ENCODE measurements at places on chromosomes 3 and 15.

GRCh38 chr15:32936283-32936918 lies 218.6 kb downstream of the GREM1 start:
- no peak for DNase-seq

- DNase-seq = no peak
Measured at GRCh38 chr15:69610277-69610676, 157.7 kb downstream of the RPLP1 start.

DNA sequence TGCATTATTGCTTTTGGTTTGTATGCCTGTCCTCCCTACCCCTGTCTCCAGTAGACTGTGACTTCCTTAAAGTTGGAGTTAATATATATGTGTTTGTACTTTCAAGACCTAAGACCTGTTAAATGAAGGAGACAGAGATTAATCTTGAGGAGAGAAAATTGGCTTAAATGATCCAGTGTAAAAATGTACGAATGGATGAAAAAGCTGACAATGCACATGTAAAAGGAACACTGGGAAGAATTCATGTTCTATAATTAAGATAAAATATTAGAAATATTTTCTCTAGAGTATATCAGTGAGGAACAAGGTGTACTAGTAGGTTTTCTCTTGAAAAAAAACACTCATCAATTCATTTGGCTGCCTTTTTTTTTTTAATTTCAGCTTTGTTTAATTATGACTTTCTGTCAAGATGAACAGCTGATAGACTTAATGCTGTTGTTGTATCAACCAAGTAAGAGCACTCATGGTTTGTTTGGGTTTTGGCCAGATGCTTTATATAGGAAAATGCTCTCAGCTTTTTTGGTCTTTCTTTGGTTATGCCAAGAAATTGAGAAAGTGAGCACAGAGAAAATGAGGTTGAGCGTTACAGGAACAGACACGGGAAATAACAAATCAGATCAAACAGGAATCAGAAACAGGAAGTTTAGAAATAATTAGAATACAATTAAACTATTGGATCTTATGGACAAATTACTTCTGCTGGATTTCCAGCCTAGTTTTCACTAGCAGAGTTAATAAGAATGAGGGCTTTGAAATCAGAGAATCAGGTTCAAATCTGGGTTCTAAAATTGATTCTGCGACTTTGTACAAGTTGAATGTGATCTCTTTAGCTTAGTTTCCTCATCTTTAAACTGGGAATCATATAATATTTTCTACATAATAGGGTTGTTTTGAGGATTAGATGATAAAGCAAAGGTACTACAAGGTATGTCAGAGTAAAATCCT lies 38.3 kb upstream of the AADAC start:
- DNase-seq = no peak

GRCh38 chr3:160671231-160671630 lies 5.7 kb upstream of the ARL14 start:
- DNase-seq = no peak

DNA sequence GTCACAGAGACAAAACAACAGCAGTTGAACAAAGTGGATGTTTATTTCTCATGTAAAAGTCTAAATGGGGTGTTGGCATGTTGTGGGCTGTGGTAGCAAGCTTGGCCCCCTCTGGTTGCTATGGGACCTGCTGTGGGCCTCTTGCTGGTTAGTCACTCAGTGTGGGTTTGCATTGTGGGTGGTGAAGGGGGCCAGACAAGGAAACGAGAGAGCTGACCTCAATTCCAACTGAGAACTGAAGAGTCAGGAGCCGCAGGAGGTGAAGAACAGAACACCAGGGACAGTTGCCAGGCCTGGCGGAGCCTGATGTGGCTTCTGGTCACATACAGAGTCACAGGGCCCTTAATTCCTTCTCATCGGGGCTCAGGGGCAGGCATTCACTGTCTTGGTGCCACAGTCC lies 1.9 kb upstream of the ADPGK start:
- no peak for DNase-seq

DNA sequence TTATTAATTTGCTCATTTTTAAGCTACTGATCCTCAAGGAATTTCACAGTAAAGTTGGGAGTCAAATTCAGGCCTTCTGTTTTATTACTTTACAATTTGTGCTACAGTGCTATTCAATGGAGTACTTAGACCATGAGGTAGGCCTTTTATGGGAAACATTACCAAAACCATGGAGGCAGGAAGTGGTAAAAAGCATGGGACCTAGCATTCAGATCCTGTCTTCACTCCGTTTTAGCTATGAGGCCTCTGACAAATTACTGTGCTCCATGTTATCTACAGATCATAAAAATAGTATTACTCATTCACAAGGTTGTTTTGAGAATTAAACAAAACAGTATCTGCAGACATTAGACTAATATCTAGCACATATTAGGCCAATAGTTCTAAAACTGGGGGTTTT lies 140.6 kb upstream of the SLITRK3 start:
- no peak for DNase-seq

DNA sequence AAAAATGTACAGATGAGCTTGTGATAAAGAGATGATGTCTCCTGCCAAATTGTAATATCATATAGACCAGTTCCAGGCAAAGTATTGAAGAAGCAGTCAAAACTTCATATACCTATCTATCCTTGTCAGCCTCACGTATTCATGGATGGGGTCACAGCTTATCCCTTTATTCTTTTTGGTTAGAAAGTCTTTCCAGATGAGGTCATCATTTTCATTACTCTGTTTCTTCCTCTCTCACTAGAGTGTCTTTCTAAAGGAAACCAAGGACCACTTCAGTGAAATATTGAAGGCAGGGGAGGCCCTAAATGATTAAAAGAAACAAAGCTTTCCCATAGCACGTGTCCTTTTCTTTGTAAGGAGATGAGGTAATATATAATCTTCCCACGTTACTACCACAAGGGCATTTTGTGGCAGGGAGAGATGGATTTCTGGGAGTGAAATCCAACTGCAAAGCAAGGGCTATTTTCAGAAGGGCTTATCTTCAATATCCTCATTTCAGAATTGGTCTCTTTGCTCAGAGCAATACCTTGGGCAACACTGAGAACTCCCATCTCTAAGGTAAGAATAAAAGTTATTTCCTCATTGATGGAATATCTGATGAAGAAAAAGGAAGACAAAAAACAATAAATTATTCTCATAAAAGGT lies 260.2 kb downstream of the TIGIT start:
- DNase-seq = no peak

DNA sequence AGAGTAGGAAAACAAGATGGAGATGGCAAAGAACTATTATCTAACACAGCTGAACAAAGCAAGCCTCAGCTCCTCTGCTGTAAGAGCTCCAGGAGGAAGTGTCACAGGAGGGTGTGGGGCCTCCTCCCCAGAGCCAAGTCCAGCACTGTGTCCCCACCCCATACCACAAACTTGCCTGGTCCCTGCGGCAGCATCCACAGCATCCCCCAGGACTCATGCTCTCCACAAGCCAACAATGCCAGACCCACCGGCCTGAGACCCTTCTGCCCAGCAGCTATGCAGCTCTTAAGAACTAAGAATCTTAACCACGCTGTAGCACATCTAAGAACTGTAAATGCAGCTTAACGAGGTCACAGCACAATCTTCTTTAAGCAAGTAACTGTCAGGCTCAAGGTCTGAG lies 9.1 kb downstream of the RBM15B start:
- DNase-seq = no peak

DNA sequence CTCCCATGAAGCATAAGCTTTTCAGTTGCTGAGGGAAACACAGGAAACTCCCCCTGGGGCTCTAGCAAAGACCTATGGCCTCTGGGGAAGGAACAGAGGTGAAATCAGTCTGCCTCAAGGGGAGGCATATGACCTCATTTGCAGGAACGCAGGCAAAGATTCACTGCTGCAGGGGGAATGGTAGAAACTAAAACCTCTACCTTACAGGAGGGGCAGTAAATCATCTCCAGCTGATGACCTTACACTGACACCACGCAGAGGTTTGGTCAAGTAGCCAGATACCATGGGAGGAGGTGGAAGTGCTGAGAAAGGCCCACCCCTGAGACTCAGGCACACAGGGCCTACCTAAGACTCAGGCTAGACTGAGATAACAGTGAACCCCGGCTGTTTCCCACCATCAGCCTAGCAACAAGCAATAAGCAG lies 81.1 kb downstream of the RAD18 start:
- DNase-seq = no peak

DNA sequence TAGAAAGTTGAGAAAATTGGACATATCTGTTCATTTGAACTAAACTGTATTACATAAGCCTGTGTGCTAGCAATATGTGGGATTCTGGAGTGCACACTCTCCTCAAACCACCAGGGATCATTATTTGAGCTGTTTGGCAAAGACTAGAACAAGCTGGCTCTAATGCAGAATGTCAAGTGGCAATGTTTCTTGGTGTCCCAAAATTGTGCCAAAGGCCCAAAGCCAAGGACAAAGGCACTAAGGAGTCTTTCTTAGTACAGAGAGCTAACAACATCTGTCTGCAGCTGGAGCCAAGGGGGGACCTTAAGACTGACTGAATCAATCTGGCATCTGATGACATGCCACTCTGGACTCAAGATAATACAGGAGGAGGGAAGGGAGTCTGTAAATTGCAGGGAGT lies 76.7 kb upstream of the STRIT1 start:
- no peak for DNase-seq

DNA sequence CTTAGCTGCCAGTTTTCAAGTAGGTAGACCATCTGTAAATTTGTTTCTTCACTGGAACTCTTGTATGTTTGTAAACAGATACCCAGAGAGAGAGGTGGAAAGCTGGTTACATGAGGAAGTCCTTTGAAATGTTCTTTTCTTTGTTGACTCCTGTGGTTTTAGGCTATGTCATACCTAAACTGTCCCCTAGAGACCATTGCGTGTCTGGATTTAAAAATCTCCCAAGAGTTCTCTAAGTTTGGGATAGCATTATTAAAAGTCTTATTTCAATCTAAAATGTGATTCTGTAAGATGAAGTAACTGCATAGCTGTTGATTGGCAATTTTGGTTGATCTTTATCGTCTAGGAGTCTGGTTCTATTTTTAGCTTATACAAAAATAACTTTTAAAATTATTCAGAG lies 127.2 kb downstream of the GHSR start:
- no peak for DNase-seq

DNA sequence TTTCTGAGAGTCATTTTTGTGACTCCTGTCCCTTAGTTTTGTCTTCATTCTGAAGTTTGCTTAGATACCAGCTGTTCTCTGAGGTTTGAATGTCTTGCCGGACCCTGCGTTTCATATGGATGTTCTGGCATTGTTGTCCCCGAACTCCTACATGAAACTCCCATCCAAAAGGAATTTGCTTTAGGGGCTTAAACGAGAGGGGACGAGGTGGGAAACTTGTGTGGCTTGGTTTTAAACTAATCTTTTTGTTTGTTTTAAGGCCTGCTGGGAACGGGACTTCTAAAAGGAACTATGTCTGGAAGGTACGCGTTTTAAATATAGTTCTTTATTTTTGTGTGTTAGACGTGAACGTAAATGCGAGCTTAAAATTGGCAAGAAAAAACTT lies 679 bp downstream of the RPL35A start:
- no peak for DNase-seq

DNA sequence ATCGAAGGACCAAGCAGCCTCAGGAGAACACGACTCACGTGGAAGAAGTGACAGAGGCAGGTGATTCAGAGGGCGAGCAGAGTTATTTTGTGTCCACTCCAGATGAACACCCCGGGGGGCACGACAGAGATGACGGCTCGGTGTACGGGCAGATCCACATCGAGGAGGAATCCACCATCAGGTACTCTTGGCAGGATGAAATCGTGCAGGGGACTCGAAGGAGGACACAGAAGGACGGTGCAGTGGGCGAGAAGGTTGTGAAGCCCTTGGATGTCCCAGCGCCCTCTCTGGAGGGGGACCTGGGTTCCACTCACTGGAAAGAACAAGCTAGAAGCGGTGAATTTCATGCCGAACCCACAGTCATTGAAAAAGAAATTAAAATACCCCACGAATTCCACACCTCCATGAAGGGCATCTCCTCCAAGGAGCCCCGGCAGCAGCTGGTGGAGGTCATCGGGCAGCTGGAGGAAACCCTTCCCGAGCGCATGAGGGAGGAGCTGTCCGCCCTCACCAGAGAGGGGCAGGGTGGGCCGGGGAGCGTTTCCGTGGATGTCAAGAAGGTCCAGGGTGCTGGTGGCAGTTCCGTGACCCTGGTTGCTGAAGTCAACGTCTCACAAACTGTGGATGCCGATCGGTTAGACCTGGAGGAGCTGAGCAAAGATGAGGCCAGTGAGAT lies 26.0 kb downstream of the SYNM start:
- no peak for DNase-seq

DNA sequence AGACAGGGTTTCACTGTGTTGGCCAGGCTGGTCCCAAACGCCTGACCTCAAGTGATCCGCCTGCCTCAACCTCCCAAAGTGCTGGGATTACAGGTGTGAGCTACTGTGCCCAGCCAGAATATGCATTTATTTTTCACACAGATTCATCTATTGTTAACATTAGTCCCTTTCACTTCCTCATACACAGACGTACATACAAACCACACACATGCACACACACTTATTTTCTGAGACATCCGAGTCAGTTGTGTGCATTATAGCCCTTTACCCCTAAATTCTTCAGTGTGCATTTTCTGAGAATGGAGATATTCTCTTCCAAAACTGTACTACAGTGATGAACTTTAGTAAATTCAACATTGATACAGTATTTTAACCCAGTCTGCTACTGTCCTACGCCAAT lies 15.0 kb upstream of the MEX3B start:
- no peak for DNase-seq

DNA sequence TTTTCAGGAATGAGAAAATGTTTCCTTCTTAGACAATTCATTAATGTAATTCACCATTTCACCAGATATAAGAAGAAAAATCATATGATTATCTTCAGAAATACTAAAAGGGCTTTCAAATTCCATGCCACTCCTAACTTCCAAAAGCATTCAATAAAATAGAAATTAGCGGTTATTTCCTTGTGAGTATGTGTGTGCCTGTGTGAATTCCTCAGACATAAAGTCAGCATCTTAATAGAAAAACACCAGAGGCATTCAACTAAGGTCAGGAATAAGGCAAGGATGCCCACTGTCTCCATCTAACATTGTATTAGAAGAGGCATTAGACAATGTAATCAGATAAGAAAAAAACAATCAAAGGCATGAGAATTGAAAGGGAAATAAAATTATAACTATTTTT lies 88.4 kb downstream of the PLCH1 start:
- no peak for DNase-seq

DNA sequence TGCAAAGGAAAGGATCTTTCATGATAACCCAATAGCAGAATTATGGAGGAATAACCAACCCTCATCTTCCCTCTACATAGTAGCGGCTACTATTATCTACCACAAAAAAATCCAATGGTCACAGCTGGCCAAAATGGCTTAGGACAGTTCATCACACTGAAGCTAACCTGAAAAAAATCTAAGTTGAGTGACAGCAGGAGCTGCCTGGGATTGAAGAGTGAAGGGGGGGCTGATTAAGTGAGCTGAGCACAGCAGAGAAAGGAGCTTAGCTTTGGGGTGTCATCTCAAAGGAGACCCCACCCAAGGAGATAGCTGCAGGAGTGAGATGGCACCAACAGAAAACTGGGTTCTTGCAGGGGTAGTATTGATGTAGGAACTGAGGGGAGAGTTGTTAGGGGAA lies 33.6 kb downstream of the CCNL1 start:
- DNase-seq = no peak
